ENCODE measurements at places on chromosomes 11 and 22.

GRCh38 chr22:39658806-39659463 lies 88.4 kb downstream of the CACNA1I start:
- no peak for DNase-seq

DNA sequence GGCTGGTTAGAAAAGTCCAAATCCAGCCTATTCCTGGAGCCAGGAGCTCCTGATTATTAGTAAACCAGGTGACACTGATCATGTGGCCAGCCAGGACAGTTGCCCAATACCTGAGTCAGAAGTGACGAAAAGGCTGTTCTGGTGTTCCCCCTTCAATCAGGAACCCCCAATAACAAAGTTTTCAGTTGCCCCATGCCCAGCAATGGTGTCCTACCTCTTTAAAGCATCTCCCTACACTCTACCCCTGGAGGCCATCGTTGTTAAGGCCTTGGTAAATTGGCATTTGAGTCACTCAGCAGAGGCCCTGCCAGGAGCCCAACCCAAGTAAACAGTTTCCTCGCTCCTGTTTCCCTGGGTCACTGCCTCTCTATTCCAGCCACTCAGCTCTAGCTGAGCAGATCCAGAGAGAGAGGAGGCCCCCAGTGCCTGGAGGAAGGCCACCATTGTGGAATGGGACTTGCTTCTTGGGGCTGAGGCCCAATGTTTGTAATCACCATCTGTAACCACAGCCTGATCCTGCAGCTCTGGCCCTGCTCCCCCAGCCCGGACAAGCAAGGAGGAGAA lies 25.0 kb downstream of the ARHGAP1 start:
- DNase-seq, result no peak

DNA sequence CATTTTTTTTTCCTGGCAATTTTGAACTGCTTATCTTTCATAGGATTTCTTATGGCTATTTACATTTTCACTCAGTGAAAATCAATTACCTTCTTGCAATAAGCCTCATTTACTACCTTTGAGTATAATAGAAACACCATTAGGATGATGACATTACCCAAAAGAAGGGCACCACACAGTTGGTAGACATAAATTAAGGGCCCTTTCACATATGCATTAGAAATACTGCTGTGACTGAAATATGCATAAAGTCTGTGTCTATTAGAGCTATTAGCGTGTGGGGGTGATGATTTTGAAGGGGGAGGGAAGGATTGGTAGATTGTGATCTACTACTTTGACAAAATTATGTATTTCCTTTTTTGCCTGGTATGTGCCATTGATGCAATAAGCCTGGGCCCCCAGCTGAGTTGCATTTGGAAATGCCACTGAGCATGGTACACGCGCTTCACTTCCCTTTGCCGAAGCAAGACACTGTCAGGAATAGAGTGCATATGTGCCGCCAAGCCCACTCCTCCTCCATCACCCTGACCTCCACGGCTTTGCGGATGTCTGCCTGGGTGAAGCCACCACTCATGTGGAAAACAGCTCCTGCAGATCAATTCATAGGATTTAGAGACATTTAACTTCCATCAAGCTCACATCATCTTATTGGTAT lies 339.3 kb downstream of the DCDC1 start:
- no peak for DNase-seq

DNA sequence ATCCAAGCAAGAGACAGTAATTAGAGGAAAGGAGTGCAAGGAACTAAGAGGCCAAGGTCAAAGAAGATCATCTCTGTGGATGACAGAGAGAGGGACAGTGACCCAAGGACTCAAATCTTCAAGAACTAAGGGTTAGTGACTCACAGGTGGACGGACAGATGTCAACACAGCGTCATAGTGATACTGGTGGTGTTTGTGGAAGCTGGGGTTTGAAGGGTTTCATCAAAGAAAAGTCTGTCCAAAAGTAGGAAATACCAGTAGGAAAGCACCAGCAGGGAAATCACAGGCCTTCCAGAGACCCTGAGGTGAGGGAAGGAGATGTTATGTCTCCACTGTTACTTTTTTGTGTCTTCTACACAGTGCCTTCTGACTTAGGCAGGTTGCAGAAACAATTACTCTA lies 32.2 kb downstream of the IL10RA start:
- DNase-seq, result no peak

GRCh38 chr11:61810671-61811175 lies 6.1 kb downstream of the FADS1 start:
- DNase-seq, result no peak

DNA sequence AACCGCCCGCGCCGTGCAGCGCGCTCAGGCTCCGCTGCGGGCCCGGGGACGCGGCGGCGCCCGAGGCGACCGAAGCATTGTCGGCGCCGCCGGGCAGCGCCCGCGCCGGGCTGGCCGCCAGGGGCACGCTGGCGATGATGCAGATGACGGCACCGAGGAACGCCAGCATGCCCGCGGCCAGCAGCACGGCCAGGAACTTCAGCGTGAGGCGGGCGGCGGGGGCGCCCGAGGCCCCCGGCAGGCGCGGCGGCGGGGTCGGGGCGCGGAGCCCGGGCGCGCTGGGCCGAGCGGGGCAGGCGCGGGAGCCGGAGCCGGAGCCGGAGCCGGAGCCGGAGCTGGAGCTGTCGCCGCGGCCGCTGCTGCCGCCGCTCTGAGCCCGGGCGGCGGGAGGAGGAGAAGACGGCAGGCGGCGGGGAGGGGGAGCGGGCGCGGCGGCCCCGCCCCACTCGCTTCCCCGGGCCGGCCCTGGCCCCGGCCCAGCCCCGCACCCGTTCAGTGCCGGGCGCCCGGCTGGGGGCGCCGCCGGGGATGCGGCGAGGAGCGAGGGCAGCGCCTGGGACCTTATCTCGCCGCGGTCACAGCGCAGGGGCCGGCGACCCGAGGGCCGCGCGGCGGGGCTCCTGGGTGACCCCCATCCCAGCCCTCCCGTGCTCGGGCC lies at the start of gene NPTXR:
NPTXR (minus strand) TSS at position 372 of the 658 bp plus-strand sequence.
- peak; percentile 26 for DNase-seq

GRCh38 chr11:61012737-61013215 lies 41.3 kb downstream of the CD6 start:
- no peak for DNase-seq

Data from CD4-positive, alpha-beta T cell treated with Interleukin-6 at 100 ng/mL for 8 hours (primary cell).